ENCODE measurements at places on chromosomes 2 and 18.

GRCh38 chr2:176848844-176849243 lies 363.8 kb upstream of the HNRNPA3 start:
- no peak for DNase-seq

DNA sequence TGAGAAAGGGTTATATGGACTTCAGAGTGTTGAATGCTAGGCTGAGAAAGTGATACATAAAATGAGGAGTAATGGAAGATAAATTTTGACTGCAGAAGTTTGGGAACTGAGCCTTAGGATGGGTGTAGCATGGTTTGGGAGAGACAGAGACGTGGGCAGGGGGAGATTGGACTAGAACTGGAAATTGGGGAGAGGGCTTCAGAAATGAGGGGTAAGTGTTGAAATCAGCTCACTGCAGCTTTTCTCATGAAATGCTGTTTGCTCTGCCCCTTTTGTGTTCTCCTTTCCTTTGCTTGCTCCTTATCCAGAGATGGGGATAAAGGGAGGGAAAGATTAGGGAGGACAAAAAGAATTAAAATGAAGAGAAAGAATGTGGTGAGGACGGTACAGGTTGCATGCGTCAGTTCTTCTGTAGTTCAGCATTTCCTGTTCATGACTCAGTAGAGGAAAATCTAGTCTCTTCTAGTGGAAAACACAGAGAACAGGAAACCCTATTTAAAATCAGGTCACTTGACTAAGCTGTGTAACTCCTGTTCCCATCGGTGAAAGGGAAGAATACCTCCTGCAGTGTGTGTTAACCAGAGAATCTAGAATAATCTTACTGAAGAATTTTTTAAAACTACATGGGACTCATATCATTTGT lies 105.6 kb downstream of the CRIM1 start:
- no peak for DNase-seq

DNA sequence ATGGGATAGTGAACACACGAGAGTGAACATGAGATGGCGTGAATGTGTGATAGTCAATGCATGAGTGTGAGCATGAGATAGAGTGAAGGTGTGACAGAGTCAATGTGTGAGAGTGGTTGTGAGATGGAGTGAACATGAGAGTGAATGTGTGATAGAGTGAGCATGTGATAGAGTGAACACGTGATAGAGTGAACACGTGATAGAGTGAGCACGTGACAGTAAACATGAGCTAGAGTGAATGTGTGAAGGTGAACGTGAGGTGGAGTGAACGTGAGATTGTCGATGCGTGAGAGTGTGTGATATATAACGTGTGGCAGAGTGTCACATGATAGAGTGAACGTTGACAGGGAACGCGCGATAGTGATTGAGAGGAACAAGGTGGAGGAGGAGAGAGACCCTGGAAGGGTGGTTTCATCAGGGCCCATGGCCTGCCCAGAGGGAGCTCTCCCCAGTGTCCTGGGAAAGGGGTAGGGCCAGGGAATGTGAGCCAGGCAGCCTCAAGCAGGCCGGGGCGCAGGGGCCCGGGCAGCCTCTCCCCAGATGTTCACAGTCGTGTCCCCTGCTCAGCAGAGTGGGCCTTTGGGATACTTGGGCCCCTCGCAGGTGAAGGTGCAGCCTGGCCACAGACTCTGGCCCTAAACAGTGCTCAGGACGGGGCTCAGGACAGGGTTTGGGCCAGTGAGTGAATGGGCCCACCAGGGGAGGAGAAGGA lies 516.9 kb downstream of the EIPR1 start:
- DNase-seq, result no peak

GRCh38 chr2:191222507-191222906 lies 22.7 kb upstream of the MYO1B start:
- no peak for DNase-seq

DNA sequence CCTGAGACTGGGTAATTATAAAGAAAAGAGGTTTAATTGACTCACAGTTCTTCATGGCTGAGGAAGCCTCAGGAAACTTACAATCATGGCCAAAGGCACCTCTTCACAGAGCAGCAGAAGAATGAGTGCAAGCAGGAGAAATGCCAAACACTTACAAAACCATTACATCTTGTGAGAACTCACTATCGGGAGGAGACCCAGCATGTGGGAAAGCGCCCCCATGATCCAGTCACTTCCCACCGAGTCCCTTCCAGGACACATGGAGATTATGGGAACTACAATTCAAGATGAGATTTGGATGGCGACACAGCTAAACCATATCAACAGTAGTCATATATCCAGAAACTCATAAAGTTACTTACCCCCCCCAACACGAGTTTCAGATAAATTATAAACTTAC lies 28.6 kb downstream of the TLK1 start:
- no peak for DNase-seq

DNA sequence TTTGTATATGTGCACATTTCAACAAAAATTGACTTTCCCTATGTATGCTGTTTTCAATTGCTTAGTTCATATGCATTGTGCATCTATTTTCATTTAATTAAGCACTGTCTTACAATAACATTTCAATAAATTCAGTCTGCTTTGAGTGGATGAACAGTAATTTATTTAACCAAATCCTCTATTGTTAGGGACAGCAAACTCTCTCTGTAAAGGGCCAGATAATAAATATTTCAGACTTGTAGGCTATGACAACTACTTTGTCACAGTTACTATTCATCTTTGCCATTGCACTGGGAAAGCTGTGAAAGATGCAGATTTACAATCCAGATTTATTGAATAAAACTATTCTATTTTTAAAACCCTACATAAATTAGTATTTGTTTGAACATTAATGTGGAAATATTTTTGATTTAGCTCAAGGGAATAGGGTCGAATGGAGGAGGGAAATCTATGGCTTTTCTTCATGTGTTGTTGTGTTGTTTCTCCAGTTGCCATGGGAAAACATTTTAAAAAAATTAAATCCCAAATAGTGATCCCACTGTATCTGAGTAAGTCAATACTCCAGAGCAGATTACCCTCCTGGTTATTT lies 14.2 kb upstream of the RAB27B start:
- no peak for DNase-seq

DNA sequence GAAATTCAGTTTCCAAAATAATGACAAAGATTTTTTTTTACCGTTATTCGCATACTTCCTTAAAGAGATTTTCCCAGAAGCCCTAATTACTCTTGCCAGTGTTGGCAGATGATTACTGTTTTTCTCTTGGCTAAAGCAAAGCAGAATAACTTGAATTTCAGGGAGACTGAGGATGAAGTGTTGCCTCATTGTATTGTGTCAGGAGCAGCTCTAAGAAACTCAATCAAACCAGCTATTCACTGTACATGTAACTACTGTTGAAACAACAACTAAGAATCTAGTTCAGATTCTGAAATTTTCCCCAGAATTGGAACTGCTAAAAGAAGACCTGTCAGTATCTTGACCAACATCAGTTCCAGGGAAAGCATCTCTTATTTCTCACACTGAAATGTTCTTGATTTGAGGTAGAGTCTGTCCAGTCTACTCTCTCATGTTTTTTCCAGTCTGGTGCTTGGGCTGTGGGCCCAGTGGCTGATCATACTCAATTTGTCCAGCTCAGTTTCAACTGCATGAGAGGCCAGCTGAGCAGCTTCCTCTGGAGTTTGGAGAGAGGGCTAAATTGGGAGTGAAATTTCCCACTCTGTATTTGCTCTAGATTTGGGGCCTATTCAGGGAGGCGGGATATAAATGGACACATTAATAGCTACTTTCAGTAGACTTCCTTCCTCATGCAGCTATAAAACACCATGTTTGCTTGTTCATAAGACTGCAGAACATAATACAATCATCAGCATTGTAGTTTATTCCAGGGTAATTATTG lies 78.5 kb downstream of the PPP1R1C start:
- no peak for DNase-seq

Measured in D721Med (cell line).